ENCODE measurements at places on chromosomes 2 and 18. TPM values are rescaled to one million over a fixed set of nuclear protein-coding genes. Genes with fewer than 3 reads are reported as not detected.

The IFT172 gene
- 24.6 TPM for total RNA-seq

GRCh38 chr2:71530641-71531332 is 77.4 kb downstream of the DYSF start:
- DNase-seq, result no peak

The UGT1A1 gene
- total RNA-seq, result not detected

DNA sequence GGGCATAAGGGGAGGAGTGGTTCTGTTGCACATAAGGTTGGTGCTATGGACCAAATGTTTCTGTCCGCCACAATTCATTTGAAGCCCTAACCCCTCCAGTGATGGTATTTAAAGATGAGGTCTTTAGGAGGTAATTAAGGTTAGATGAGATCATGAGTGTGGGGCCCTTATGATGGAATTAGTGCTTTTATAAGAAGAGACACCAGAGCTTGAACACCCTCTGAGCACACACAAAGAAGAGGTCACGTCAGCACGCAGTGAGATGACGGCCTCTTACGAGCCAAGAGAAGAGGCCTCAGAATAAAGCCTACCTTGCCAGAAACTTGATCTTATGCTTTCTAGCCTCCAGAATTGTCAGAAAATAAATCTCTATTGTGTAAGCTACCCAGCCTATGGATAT is 386.4 kb upstream of the CYRIA start:
- no peak for DNase-seq

The ESPNL gene
- total RNA-seq, result 0.83 TPM

DNA sequence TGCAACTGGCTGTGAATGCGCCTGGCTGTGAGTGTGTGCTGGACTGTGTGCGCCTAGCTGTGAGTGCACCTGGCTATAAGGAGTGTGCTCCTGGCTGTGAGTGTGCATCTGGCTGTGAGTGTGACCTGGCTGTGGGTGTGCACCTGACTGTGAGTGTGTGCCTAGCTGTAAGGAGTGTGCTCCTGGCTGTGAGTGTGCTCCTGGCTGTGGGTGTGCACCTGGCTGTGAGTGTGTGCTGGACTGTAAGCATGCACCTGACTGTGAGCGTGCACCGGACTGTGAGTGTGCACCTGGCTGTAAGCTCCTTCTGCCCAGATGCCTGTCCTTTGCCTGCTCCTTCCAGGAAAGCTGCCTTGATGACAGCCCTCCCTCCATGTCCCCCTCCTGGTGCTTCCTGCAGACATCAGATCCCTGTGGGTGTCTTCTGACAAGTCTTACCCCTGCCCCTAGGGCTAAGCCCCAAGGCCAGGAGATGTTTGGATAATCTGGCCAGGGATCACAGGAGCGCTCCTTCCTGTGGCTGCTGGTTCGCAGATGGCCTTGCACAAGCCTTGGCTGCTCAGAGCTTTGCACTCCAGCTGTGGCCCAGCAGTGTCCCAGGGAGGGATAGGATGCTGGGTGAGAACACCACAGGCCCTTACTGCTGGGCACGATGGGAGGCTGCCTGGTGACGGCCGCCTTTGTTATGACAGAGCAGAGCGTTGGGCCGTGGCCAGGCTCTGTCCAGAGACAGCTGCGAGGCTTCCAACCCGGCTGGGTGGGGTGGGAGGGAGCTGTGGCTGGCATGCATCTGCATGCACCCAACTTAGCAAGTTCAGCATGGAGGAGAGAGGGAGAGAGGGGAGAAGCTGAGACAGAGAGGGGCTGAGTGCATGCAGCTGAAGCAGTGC is 89.9 kb downstream of the GLI2 start:
- DNase-seq, result no peak

The SIX3 gene
- total RNA-seq, result 0.19 TPM

DNA sequence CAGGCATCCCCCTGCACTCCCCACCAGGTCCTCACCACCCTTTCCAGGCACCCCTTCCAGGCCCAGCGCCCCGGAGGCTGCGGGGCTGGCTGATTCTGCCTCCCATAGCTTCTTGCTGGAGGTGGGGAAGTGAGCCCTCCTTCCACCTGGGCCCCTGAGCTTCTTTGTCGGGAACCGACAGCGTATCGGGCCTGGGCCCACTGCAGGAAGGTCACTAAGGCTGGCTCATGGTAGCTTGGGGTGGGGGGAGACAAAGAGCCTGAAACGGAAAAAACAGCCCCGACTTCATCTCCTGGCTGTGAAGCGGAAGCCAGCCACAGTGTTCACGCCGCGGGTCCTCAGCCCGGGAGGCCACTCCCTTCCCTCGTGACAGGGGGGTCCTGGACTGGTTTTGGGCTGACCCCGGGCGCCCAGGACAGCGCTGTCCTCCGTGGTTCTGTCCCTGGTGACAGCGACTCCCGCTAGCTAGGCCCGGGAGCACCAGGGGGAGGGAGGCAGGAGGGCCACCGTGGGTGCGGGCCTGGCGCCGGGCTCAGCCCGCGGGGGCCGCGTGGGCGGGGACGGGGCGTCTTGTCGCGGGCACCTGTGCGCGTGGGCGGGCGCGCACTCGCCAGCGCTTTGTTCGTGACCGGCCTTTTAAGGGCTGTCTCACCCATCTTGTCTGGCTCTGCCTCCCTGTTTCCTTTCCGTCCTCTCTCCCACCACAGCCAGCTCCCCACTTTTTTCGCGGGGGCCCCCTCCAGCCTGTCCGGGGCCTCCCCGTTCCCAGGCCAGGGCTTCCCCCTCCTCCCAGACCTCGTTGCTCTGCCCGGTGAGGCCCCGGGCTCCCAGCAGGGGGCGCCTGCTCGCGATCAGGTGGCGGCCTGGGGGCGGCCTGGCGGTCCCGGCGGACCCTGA is 64.9 kb downstream of the DNMT3A start:
- no peak for DNase-seq

GRCh38 chr2:229273006-229273722 is 2.1 kb upstream of the PID1 start:
- no peak for DNase-seq

Data from esophagus muscularis mucosa (tissue), 4 donors.